Mesendoderm (in vitro differentiated cells): ENCODE measurements at places on chromosomes 4 and X.

- no peaks in the 10 kb centered on the region for H3K4me1 ChIP-seq
- H3K4me3 ChIP-seq, result no peak overlapping the region
- no peaks in the 10 kb centered on the region for H3K27me3 ChIP-seq
Measured at GRCh38 chrX:138034136-138034535, 468.2 kb downstream of the ZIC3 start.

GRCh38 chr4:87853108-87853507, 20.3 kb downstream of the MEPE start:
- peaks cover 10% of the 10 kb centered on the region for H3K4me1 ChIP-seq
- no peak overlapping the region for H3K4me3 ChIP-seq
- no peaks in the 10 kb centered on the region for H3K36me3 ChIP-seq
- no peaks in the 10 kb centered on the region for H3K27me3 ChIP-seq
- peak; percentile 72 for DNase-seq

DNA sequence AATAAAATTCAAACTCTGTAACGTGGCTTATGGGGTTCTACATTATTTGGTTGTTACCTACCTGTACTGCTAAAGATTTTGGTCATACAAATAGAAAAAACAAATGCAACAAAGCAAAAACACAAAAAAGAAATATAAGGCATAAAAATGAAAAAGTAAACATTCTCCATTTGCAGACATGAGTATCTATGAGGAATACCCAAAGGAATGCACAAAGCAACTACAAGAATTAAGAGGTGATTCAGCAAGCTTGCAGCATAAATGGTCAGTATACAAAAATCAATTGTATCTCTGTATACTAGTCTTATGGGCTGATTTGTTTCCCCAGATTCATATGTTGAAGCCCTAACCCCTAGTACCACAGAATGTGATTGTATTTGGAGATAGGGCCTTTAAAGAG, 3.6 kb upstream of the PDE5A start:
- H3K4me3 ChIP-seq, result no peak overlapping the region
- no peaks in the 10 kb centered on the region for H3K36me3 ChIP-seq
- no peak overlapping the region for H3K27ac ChIP-seq

DNA sequence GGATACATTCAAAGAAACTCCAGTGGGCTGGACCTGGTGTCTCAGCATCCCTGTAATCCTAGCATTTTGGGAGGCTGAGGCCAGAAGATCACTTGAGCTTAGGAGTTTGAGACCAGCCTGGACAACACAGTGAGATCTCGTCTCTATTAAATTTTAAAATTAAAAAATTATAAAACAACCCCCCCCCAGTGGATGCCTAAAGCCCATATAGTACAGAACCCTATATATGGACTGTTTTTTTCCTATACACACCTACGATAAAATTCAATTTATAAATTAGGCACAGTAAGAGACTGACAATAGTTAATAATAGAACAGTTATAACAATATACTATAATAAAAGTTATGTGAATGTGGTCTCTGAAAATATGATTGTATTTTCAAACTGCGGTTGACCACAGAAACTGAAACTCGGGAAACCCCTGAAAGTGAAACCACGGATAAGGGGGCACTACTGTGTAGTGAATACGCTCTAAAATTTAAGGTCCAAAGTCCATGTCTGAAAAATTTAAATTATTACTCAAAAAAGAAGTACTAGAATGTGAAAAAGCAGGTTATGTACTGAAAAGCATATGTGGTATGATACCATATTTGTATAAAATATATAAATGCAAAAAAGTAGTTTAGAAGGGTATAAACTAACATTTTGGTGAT, 2.0 kb downstream of the SMIM14 start:
- H3K27me3 ChIP-seq, result no peaks in the 10 kb centered on the region
- H3K4me3 ChIP-seq, result no peak overlapping the region
- no peak overlapping the region for H3K27ac ChIP-seq
- peaks cover 5% of the 10 kb centered on the region for H3K4me1 ChIP-seq
- no peak for DNase-seq

GRCh38 chrX:105297041-105297440, 76.5 kb upstream of the TEX13A start:
- no peak overlapping the region for H3K4me3 ChIP-seq
- no peak for DNase-seq
- no peaks in the 10 kb centered on the region for H3K36me3 ChIP-seq
- no peak overlapping the region for H3K27ac ChIP-seq

GRCh38 chrX:154295664-154296310, at the start of gene TKTL1:
TKTL1 (plus strand) TSS chrX:154295795; CDS start chrX:154295860, 65 bp downstream.
- no peak for DNase-seq
- no peaks in the 10 kb centered on the region for H3K27me3 ChIP-seq
- no peaks in the 10 kb centered on the region for H3K4me1 ChIP-seq
- no peaks in the 10 kb centered on the region for H3K36me3 ChIP-seq
- H3K4me3 ChIP-seq, result no peak within 1 kb of the TSS

GRCh38 chr4:142083264-142083663, 446.9 kb downstream of the IL15 start:
- no peaks in the 10 kb centered on the region for H3K27me3 ChIP-seq
- DNase-seq, result no peak
- H3K27ac ChIP-seq, result no peak overlapping the region
- no peaks in the 10 kb centered on the region for H3K4me1 ChIP-seq
- no peaks in the 10 kb centered on the region for H3K36me3 ChIP-seq
- no peak overlapping the region for H3K4me3 ChIP-seq

- H3K4me1 ChIP-seq, result no peaks in the 10 kb centered on the region
- DNase-seq, result no peak
- H3K36me3 ChIP-seq, result no peaks in the 10 kb centered on the region
- no peak overlapping the region for H3K27ac ChIP-seq
Measured at GRCh38 chrX:16903274-16904022, 33.3 kb upstream of the RBBP7 start.

DNA sequence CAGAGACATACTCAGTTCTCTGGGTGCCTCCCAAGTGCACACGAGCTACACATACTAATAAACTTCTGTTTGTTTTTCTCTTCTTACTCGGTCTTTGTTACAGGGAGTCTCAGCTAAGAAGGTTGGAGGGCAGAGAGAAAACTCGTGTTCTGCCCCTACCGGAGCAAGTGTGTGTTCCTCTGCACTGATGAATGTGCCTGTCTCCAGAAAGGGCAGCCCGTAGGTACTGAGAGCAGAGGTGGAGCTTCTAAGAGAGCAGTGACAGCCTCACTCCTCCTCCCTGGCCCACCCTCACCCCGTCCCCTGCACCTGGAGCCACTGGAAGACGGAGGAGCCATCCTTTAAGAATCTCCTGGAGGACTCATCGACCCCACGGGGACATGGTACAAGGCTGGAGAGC, 67.6 kb downstream of the MTNR1A start:
- no peak overlapping the region for H3K4me3 ChIP-seq
- DNase-seq, result no peak
- no peaks in the 10 kb centered on the region for H3K4me1 ChIP-seq
- no peaks in the 10 kb centered on the region for H3K36me3 ChIP-seq
- H3K27me3 ChIP-seq, result no peaks in the 10 kb centered on the region

GRCh38 chrX:140431521-140431920, 73.3 kb downstream of the SOX3 start:
- H3K36me3 ChIP-seq, result no peaks in the 10 kb centered on the region
- DNase-seq, result no peak
- H3K4me3 ChIP-seq, result no peak overlapping the region

- peak; percentile 78 for DNase-seq
- no peaks in the 10 kb centered on the region for H3K4me1 ChIP-seq
- H3K4me3 ChIP-seq, result no peak overlapping the region
- no peaks in the 10 kb centered on the region for H3K36me3 ChIP-seq
Measured at GRCh38 chr4:139841464-139842195, 176.0 kb downstream of the MGST2 start.

GRCh38 chr4:163485589-163485988, 8.9 kb upstream of the TMA16 start:
- H3K27me3 ChIP-seq, result no peaks in the 10 kb centered on the region
- no peak overlapping the region for H3K4me3 ChIP-seq
- H3K27ac ChIP-seq, result no peak overlapping the region

GRCh38 chr4:105551965-105552746, at the start of gene ARHGEF38:
ARHGEF38 (plus strand) TSS chr4:105552620; CDS start chr4:105552766, 146 bp downstream.
- peaks cover 15% of the 10 kb centered on the region for H3K27me3 ChIP-seq
- H3K4me1 ChIP-seq, result no peaks in the 10 kb centered on the region
- peak; percentile 13 for DNase-seq
- H3K27ac ChIP-seq, result no peak within 1 kb of the TSS
- no peaks in the 10 kb centered on the region for H3K36me3 ChIP-seq

GRCh38 chr4:143431526-143432257, 81.8 kb upstream of the SMARCA5 start:
- DNase-seq, result no peak
- no peaks in the 10 kb centered on the region for H3K27me3 ChIP-seq
- no peak overlapping the region for H3K4me3 ChIP-seq
- no peak overlapping the region for H3K27ac ChIP-seq
- no peaks in the 10 kb centered on the region for H3K4me1 ChIP-seq

- no peak for DNase-seq
- H3K27ac ChIP-seq, result no peak overlapping the region
- H3K4me1 ChIP-seq, result peaks cover 2% of the 10 kb centered on the region
- no peak overlapping the region for H3K4me3 ChIP-seq
Measured at GRCh38 chr4:8870647-8871416, 807 bp downstream of the HMX1 start.

DNA sequence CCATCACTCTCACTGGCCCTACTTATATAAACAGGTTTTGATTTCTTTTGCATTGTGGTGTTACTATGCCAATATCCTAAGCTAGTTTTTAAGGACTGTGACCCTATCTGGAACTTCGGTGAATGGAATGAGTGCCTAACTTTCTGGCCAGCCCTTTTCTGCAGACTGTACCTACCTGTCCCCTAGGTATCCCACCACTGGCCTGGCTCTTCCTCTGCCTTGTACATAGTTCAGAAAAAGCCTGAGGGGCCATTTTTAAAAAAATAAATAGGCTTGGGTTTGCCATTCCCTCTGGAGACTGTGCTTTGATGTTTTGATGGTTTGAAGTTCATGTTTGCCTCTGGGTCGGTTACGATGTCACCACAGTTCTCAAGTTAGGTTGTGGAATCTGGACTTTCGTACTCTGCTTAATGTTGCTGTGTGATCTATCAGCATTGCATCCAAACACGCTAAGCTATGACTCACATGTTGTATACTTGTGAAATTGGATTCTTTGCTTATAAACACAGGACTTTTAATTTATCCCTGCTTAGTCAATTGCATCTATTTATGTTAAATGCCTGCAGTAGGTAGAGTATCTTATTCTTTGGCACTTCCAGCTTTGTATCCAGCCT, 182.0 kb downstream of the ANKRD50 start:
- H3K27me3 ChIP-seq, result no peaks in the 10 kb centered on the region
- H3K4me3 ChIP-seq, result no peak overlapping the region
- H3K36me3 ChIP-seq, result no peaks in the 10 kb centered on the region
- H3K4me1 ChIP-seq, result no peaks in the 10 kb centered on the region

DNA sequence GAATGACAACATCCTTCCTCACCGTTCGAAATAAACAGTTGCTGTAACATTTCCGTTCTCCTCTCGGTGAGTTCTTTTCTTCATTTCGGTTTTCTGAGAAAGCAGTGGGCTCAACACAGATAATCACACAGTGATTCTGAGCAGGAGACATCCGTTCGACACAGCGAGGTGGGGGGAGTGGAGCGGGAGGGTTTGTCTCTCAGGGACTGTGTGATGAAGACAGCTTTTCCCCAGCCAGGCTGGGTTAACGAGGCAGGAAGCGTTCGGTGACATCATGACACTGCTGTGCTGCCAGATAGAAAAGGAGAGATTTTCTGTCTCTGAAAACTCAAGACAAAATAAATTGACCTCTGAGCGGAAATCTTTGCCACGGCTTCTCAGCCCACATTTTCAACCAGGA, 119.3 kb downstream of the CRLF2 start:
- H3K4me3 ChIP-seq, result no peak overlapping the region
- no peaks in the 10 kb centered on the region for H3K27me3 ChIP-seq
- no peaks in the 10 kb centered on the region for H3K4me1 ChIP-seq
- no peaks in the 10 kb centered on the region for H3K36me3 ChIP-seq

GRCh38 chr4:7076696-7077082, 8.8 kb upstream of the GRPEL1 start:
- H3K36me3 ChIP-seq, result no peaks in the 10 kb centered on the region
- no peak overlapping the region for H3K4me3 ChIP-seq
- H3K27ac ChIP-seq, result no peak overlapping the region

DNA sequence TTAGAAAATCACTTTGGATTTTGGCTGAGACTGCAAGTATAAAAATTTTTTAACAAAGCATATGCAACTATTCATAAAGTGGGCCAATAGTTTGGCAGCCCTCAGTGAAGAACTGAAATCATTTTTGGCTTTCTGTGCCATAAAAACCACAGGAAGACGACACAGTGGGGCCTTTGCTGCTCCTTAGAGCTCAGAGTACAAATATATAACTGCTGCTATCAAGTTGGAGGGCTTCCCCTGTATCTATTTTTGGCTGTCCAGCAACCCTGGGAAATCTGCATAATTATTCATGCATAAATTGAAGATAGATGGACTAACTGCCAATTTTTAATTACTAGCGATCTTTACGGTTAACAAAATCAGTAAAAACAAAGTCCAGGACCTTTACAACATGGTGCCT, 51.5 kb upstream of the FTHL17 start:
- no peak overlapping the region for H3K4me3 ChIP-seq
- DNase-seq, result no peak
- no peaks in the 10 kb centered on the region for H3K36me3 ChIP-seq
- H3K27me3 ChIP-seq, result no peaks in the 10 kb centered on the region
- no peak overlapping the region for H3K27ac ChIP-seq

GRCh38 chr4:163167333-163167626, 590 bp upstream of the NAF1 start:
- no peak for DNase-seq
- peak overlapping the region; percentile 12 for H3K4me3 ChIP-seq
- H3K36me3 ChIP-seq, result no peaks in the 10 kb centered on the region
- no peak overlapping the region for H3K27ac ChIP-seq
- H3K27me3 ChIP-seq, result no peaks in the 10 kb centered on the region

DNA sequence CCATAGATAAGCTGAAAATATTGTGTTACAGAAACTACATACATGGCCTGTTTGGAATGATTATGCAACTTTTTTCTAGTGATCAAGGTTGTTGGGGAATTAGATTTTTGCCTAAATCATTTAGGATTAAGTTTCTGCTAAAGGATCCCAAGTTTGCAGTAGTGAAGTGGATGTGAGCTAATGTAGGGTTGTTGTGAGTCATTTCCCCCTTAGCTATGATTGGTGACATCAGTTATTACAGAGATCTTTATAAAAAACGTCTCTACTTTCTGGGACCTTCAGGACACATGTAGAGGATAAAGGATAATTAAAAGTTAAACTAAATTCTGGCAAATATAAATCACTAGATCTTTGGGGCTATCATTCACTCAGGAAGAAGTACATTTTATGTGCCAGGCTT, 133.3 kb downstream of the GATB start:
- H3K27ac ChIP-seq, result no peak overlapping the region
- no peaks in the 10 kb centered on the region for H3K27me3 ChIP-seq
- DNase-seq, result no peak
- H3K4me1 ChIP-seq, result no peaks in the 10 kb centered on the region
- no peaks in the 10 kb centered on the region for H3K36me3 ChIP-seq
